H7 (cell line): ENCODE measurements at places on chromosomes 4 and X. TPM values are rescaled to one million over a fixed set of nuclear protein-coding genes. Genes with fewer than 3 reads are reported as not detected.

XKRX gene
- 0.41 and 0.90 TPM in 2 replicates for total RNA-seq

- DNase-seq: no peak
Observed at GRCh38 chr4:101678180-101678579, 112.3 kb upstream of the BANK1 start.

DNA sequence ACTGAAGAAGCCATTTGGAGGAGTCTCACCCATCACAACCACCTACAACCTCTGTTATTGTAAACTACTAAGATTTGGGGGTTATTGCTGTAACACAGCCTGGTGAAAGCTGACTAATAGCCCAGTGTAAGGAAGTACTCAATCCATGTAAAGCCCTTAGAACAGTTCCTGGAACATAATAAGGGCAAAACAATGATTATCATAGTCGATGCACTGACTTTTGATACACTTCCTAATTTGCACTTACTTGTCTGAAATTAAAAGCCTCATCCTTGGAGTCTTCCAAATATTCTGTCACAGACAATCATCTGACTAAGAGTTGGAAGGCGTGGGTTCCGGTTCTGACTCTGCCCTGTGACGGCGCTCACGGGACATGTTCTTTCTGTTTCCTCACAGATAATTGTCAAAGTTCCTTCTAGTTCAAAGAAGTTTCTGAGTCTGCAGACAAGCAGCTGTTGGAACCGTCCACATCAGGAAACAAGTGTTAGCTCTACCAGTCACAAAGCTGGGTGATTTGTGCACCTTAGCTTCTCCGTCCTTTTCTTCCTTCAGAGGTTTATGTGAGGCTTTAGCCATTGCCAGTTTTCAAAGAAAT is 33.4 kb upstream of the RASGEF1B start:
- DNase-seq: no peak

GRCh38 chr4:128560754-128561495 is 248.6 kb upstream of the JADE1 start:
- no peak for DNase-seq

MAGT1 gene
- 39.5 and 44.8 TPM in 2 replicates for total RNA-seq

DNA sequence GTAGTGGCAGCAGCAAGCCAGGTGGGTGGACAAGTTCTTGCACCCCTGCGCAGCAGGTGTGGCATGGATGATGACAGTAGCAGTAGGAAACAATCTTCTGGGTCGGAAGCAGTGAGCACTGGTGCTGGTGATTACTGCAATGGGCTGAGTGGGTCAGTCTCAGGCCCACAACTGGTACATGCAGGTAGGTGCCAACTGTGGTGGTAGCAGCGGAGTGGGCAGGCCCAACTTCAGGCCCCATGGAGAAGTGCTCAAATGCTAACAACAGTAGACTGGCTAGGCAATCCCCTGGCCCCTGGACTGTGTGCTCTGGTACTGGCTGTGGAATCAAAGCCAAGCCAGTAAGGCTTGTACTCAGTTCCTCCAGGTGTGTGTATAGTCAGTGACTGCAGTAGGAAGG is 413.7 kb downstream of the PDGFC start:
- no peak for DNase-seq

- DNase-seq: peak; percentile 6
Observed at GRCh38 chrX:49725923-49726904, 30.4 kb upstream of the PAGE1 start.

- DNase-seq: peak; percentile 73
Observed at GRCh38 chr4:9762823-9763475, 18.5 kb upstream of the DRD5 start.

GRCh38 chrX:11363069-11363594 is 69.9 kb downstream of the AMELX start:
- no peak for DNase-seq

NEUROG2 gene
- total RNA-seq: not detected in 2 replicates

DNA sequence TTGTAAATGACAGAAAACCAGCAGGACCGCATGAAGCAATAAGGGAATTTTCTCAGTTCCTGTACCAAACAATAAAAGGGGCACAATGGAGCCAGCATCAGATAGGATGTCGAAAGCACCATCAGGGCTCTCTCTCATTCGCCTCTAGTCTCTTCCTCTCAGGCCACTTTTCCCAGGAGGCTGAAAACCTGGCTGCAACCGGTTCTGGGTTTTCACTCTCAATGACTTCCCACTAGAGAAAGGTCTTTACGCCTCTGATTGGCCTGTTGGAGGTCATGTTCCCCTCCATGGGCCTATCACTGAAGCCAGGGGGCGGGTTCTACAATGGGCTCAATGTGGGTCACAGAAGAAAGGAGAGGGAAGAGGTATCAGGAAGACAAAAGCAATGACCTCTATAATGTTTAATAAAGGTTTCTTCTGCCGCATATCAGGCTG is 29.3 kb downstream of the ZNF827 start:
- peak; percentile 84 for DNase-seq

IBSP gene
- not detected in 2 replicates for total RNA-seq

DNA sequence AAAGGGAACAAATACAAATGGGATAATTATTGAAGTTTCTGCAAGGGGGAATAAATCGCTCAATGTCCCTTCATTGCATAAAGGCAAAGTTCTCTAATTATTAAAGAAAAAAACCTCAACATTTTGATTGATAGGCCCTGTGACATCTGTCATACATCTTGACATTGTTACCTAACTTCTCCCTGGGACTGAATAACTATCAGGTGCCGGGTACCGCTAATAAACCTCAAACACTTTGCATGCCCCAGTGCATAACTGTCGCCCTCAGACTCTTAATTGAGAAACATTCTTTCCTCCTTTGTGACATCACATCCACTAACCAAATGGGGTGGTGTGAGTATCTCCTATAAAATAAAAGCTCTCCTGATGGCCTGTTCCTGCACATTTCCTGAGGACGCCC is at the start of gene ADAM29:
ADAM29 (plus strand) TSS at position 301 of the 400 bp plus-strand sequence. CDS start 57,168 bp downstream, outside the sequence.
- DNase-seq: no peak

GRCh38 chr4:140300271-140300970 is 73.0 kb upstream of the SCOC start:
- no peak for DNase-seq

YIPF6 gene
- total RNA-seq: 23.6 and 27.4 TPM in 2 replicates

DNA sequence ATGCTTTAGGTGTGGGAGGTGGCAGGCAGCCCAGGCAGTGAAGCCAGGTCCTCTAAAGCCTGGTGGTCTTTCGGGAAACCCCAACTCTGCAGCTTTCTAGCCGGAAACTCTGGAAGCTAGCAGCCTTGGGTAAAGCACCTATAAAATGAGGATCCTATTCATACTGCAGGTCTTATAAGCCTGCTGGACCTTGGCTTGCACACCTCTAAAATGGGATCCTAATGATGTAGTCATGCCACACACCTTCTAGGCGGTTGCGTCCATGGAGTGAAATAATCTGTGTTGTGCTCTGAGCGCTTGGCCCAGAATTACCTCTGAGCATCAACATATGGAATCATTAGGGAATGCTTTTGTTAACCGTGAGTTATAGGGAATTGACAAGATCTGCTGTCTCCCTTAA is 36.0 kb upstream of the STS start:
- no peak for DNase-seq

DNA sequence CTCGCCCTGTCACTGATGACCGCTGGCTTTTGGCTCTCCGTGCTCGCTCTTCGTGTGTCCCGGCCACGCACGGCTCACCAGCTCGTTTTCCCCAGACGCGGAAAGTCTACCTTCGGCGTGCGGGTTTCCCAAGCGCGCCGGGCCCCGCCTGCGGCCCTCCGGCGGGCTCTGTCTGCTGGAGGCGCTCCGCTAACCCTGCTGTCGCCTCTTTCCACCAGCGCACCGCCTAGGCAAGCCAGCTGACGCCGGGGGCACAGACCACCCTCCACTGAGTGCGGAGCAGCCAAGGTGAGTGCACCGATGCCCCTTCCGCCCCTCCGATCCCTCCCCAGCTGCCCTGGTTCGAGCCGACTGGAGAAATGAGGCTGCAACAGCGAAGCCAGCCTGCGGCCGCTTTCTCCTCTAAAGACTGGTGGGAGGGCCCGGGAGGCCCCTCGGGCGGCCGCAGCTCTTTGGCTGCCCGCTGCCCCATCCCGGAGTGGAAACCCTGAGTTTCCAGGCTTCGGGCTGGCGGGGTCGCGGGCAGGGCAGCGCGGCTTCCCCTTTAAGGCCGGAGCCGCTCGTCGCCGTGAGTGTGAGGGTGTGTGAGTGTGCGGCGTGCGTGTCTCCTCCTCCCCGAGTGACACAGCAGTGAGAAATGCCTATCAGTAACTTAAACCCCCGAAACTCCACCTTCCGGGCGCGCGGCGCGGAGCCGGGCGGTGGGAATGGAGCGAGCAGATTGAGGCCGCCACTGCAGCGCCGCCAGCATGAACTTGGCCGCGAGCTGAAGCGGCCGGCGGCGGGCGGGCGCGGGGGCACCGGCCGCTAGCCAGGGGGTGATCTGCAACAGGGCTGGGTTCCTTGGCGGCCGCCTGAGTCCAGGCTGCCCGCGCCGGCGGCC is at the start of gene MAMLD1:
MAMLD1 (plus strand) TSS at position 719 of the 883 bp plus-strand sequence. CDS start 82,200 bp downstream, outside the sequence.
- DNase-seq: peak; percentile 76

GSX2 gene
- total RNA-seq: 0.07 and 1.4 TPM in 2 replicates

STAP1 gene
- not detected in 2 replicates for total RNA-seq

DNA sequence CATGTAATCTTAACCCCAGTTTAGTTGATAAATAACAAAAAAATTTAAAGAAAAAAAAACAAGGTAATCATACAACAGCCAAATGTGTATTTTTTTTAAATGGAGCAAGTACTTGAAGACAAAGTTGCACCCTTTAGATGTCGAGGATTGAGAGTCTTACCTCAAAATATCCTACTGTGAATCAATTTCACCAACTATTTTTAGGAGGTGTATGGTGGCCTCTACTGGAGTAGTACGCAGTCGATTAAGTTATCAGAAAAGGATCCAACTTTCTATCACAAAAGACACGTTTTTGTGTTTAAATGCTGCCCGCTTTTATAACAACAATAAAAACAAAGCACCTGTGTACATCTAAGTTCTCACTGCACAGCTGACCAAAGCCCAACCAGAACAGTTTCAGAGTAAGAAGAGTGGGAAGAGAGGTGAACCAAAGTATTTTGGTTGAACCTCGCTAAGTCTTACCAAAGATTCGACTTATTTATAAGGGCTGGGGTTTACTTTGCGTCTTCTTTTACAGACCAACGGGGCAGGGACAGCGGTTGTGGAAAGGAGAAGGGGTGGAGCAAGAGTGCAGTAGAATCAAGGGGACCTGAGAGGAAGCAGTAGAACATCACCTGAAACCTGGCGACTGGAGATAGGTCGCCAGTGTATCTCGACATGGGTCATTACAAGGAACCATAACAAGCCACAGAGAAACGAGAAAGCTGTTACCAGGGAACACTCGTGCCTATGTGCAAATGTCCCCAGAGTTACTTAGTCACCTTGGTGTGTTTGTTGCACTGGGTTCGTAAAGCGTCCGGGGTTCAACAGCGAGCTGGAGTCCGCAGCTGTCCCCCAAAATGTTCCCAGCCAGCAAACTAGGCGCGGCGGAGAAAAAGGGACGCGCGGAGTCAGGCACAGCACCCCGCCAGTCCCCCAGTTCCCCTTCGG is 1.1 kb downstream of the RPS6KA6 start:
- no peak for DNase-seq

- DNase-seq: peak; percentile 7
Observed at GRCh38 chrX:108245462-108245861, 153.9 kb downstream of the ATG4A start.

DNA sequence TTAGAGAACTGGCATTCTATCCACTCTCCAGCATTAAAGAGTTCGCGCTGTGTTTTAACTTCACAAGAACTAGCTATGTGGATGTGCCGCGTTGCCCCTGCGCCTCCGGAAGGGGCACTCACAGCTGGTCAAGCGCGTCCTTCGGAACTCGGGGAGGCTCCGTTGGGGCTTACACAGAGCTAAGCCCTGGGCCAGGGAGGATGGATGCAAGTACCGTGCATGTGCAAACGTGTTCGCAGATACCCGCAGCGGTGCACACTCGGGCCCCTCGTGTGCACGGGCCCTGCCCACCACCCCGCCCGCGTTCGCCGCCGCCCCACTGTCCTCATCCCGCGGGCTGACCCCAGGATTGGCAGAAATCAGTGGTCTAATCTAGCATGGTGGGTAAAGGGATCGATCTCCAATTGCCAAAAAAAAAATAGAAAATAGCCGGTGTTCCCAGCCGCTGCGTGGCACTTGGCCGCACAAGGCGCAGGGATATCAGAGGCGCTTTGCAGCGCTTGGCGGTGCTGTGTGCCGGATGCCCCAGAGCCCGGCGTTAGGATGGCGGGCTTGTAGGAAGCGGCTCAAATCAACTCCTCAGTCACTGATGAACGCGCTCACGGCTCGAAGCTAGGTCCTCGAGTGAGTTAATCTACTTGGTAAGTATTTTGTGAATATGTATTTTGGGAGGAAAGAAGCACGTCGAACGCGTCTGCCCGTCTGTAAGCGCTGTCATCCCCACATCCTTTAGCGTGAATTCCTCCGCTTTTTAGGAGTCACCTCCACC is 989 bp upstream of the PCDH10 start:
- DNase-seq: peak; percentile 62

DNA sequence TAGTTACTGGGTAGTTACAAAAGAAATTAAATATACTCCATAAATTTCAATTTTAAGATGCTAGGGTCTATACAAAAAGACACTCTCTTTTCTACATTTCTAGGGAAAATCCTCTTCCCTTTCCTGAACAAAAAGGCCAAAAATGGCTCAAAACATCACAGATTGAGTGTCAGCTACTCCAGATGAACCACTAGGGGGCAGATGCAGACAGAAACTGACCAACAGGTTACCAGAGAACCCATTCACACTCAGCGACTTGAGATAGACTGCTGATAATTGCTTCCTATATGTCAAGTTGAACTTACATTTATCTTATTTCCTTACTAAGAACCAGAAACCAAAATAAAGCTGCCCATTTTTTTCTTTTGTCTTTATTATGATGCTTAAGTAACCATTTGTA is 83.4 kb upstream of the MID1IP1 start:
- DNase-seq: peak; percentile 51

CENPVL2 gene
- total RNA-seq: 1.3 and 1.4 TPM in 2 replicates

GRCh38 chr4:71680706-71681105 is 103.2 kb downstream of the GC start:
- DNase-seq: no peak

MGAT4D gene
- not detected in 2 replicates for total RNA-seq

DNA sequence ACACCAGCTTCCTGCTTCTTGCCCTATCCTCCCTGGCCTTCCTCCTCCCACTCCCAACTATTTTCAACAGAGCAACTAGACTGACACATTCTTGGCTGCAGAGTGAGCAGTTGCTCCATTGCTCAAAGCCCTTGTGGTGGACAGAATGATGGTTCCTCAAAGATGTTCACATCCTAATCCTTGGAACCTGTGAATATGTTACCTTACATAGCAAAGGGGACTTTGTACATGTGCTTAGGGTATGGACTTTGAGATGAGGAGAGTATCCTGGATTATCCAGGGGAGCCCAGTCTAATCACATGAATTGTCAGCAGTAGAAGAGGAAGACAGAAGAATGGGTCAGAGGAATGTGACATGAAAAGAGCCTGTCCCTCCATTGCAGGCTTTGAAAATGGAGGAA is 24.9 kb upstream of the HOPX start:
- no peak for DNase-seq
